Right lung (tissue), 10 donors: ENCODE measurements at places on chromosomes 6 and 20. TPM values are rescaled to one million over a fixed set of nuclear protein-coding genes. Genes with fewer than 3 reads are reported as not detected.

DNA sequence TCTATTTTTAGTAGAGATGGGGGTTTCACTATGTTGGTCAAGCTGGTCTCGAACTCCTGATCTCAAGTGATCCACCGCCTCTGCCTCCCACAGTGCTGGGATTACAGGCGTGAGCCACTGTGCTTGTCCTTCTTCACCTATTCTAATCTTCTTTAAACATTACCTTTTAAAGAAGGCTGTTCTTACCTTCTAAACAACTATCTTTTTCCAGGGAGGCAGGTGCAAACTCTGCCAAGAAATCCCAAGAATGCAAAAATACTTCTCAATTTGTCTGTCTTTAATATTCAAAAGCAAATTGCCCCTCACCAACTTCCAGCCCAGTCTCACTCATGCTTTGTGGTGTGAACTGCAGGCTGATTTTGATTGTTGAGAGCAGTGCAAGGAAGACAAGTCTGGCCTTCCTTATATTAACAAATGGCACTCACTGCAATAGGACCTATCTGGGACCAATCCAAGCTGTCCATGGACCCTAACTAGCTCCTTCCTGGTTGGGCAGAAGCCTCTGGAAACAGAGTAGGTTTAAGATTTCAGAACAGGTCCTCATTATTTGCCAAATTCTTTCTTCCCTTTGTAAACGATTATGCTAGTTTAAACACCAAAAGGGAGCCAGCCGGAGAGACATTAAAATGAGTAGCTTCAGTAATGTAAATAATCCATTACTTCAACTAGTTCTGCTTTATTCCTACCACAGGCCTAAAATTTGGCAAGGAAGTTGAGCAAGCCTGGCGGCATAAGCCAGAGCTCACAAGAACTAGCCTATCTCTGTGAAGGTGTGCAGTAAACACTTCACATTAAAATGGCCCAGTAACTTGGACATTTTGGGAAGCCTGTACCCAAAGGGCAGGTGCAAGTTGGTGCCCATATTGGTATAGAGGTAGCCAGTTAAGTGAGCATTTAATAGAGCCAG, 1.6 kb downstream of the SCAND1 start:
- DNase-seq = no peak

DNA sequence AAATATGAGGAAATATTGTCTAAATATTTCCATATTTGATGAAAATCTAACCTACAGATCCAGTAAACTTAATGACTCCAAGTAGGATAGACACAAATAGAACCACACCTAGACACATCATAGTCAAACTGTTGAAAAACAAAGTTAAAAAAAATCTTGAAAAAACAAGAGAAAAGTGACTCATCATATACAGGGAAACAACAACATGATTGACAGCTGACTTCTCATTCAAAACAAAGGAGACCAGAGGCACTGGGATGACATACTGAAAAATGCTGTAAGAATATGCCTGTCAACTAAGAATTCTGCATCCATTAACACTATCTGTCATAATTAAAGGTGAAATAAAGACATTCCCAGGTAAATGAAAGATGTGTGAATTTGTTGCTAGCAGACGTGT, 38.8 kb downstream of the BMP2 start:
- no peak for DNase-seq

DNA sequence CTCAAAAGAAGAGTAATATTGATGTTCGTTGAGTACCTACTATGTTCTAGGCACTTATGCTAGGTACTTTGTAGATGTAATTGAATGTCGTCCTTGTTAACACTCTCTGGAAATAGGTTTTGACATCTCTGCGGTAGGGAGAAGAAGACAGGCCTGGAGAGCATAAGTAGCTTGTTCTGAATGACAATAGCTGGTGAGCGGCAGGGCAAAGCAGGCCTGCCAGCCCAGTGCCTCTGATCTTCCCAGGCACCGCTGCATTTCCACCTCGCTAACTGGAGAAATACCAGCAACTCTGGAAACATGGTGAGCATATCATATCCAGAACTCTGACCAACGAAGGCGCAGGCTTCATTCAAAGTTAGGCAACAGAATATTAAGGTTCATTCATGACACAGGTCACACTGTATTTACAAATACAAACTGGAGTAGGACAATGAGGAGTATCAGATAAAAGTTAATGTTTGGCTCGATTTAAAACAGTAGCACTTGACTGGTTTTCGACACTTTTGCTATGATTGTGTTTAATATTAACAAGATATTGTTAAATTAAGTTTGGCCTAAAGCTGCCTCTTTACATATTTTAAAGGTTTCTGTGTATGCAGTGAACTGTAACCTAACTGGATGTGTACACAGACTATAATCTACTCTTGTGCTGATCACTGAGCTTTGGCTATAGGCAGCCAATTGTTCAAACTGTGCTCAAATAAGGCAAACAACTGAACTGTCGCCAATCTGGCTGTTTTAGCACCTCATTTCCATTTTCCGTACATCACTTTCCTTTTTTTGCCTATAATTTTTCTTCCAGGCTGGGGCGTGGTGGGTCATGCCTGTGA, 54.1 kb downstream of the PPP1R3G start:
- DNase-seq = no peak

GRCh38 chr6:53691667-53692133, 26.1 kb upstream of the KLHL31 start:
- no peak for DNase-seq

- no peak for DNase-seq
Measured at GRCh38 chr20:59421920-59422637, 121.7 kb downstream of the EDN3 start.

Gene LBP
- not detected for polyA plus RNA-seq

- DNase-seq = peak; percentile 16
Measured at GRCh38 chr6:128848212-128848935, 34.6 kb upstream of the LAMA2 start.

- DNase-seq = no peak
Measured at GRCh38 chr6:29663300-29664042, 6.6 kb downstream of the MOG start.

GRCh38 chr6:159400826-159401225, 231.6 kb downstream of the FNDC1 start:
- DNase-seq = no peak

DNA sequence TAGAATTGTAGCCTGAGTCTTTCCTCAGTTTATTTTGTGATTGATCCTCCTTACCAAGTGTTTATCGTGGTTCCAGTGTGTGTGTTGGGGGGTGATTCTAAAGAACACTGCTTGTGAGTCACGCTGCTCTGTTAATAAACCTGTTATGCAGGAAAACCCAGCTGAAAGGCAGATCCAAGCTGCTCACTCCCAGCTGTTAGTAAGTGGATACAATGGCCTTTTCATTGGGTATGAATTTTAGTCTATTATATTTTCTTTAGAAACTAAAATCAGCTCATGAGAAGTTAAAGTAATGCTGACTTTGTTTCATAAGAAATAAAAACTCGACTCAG, 12.2 kb upstream of the DSTN start:
- no peak for DNase-seq

GRCh38 chr20:43988451-43988850, 73.8 kb downstream of the TOX2 start:
- DNase-seq = no peak

- DNase-seq = no peak
Measured at GRCh38 chr6:66161546-66162108, 454.6 kb upstream of the EYS start.

Gene EYS
- polyA plus RNA-seq = 0.58 TPM

Gene CDYL
- 31.4 TPM for polyA plus RNA-seq

Gene PDYN
- not detected for polyA plus RNA-seq

DNA sequence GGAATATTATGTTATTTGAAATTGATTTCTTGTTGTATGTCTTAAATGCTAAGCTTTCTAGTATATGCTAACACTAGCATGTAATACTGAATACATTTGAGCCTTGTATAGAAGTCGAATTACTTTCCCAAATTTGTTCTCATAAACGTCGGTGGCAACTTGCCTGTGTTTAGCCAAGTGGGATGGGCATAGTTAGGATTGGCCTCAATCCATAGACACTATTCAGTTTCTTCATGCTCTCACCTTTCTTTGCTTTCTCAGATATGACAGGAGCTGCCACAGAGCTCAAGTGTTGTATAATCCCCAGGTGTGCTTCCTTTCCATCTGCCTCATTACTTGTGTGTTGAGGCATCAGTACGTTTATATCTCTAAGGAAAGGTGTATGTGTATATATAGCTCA, 19.3 kb downstream of the ZNF334 start:
- no peak for DNase-seq

Gene KIAA1586
- 30.8 TPM for polyA plus RNA-seq

GRCh38 chr6:38305995-38306681, 333.6 kb downstream of the BTBD9 start:
- no peak for DNase-seq

Gene TCP1
- 250 TPM for polyA plus RNA-seq

- DNase-seq = no peak
Measured at GRCh38 chr6:151512481-151512880, 18.7 kb downstream of the CCDC170 start.

DNA sequence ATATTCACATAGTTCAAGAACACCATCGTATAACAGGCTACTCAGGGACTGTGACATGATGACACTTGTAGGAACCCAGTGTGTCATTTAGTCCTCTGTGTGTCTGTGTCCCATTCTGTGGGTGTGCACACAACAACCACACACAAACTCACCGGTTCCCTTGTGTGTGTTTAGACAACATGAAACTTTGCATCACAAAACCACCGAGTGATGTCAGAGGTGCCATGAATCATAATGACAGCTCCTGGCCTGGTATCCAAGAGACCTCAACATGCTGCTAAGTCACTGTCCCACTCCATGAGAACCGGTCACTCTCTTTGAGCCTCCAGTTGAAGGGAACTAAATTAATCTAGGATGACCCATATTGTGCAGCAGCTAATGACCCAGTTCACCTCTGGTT, 421.3 kb downstream of the PREX1 start:
- DNase-seq = no peak

Gene BTNL2
- polyA plus RNA-seq = 1.9 TPM

GRCh38 chr20:37574199-37574890, 46.7 kb upstream of the BLCAP start:
- no peak for DNase-seq

GRCh38 chr6:45687570-45687969, 309.8 kb upstream of the SUPT3H start:
- no peak for DNase-seq
